Endodermal cell (in vitro differentiated cells): ENCODE measurements at places on chromosomes 3 and 15.
A peak's percentile ranks its signal among the peaks of the same experiment; 100 is the strongest.

- DNase-seq, result no peak
These were observed 344.0 kb upstream of the RARB start for GRCh38 chr3:25084016-25084415.

GRCh38 chr15:44033894-44034293, 161.2 kb downstream of the FRMD5 start:
- DNase-seq, result no peak

DNA sequence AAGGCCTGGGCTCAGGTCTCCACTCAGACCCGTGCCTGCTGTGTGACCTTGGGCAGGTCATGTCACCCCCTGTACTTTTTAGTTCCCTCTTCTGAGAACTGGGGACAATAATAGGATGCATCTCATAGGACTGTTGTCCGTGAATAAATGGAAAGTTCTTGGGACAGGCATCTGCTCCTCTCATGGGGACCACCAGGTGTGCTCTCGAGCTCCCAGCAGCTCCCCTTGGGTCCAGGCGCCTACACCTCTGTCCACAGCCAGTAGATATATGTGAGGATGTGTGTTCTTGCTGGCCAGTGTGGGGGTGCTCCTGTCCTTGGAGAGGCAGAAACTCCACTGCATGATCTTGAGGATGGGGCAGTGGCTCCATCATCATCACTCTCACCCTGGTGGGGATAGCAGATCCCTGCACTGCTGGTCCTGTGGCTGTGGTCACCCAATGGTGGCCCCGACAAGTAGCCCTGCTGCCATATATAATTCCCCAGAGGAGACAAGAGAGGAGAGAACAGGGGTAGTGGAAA, 257.6 kb upstream of the TLE3 start:
- DNase-seq, result peak; percentile 50

DNA sequence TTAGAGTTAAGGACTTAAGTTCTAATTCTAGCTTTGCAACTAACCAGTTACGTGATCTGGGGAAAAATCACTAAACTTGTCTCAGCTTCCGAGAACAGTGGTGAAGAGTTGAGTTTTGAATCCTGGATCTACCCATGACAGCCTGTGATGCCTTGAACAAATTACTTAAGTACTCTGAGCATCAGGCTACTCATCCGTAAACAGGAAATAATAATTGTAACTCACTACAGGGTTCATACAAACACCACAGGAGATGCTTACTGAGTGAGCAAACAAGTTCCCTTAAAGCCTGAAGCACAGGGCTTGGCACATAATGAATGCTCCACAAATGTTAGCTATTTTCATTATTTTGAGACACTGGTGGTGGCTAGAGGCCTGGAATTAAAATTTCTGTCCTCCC, 158.8 kb downstream of the ERC2 start:
- no peak for DNase-seq

GRCh38 chr3:31422237-31422636, 110.5 kb upstream of the STT3B start:
- DNase-seq, result no peak

DNA sequence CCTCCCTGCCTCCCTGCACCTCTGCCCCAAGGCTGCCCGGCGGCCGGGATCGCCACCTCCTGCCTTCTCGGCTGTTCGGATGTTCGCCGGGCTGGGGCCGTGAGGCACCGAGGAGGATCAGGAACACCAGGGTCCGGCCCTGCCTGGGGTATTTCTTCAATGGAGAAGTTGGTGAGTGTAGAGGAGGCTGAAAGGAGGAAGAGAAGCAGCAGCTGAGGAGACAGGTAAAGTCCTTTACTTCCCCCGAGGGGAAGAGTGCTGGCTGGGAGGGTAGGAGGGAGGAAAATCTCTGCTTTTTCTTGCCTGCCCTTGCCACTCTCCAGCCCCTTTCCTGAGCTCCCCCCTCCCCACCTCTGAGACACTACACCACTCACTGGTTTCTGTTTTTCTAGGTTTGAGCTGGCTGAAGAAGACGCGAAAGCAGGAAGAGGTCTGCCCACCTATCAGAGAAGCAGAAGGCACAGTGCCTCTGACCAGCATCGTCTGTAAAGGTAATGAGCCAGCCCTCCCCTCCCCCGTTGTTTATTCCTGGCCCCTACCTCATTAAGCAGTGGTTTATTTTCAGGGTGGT, 519 bp downstream of the ASB7 start:
- peak; percentile 84 for DNase-seq

DNA sequence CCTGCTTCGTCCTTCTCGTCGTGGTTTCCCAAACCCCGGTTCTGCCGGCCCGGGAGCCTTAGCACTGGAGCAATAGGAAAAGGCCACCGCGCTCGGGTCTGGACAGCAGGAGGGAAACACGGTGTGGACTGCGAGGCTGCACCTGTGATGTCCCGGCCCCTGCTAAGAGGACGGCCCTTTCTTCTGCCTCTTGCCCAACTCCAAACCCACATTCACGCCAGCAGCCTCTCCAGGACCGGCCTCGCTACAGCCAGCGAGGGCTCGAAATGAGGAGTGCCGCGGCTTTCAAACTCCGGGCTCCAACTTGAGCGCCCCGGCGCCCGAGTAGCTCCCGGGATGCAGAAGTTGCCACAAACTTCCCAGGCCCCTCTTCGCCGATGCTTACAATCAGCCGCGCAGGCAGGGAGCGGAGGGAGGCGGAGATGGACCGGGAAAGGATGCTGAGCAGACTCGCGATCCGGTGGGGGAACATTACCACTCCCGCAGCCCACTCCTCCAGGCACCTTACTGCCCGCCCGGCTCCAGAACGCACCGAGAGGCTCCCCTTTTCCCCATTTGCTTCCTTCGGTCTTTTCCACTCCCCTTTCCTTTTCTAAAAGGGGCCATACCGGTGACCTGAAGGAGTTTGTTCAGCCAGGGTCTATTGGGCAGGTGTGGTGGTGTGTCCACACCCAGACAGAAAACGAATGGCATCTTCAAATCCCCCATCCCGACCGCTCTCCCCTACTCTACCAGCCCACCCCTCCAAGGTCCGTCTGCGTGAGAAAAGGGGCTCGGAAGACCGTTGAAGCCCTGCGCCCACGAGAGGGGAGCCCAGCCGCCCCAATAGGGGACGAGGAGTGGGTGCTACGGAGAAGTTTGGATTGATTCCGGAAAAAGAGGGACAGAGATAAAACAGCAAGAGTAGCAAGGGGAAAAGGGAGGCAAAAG, 18.8 kb upstream of the SATB1 start:
- peak; percentile 85 for DNase-seq

GRCh38 chr3:4426782-4427344, 40.2 kb downstream of the SUMF1 start:
- DNase-seq, result no peak

GRCh38 chr15:94352636-94353487, 121.5 kb downstream of the MCTP2 start:
- no peak for DNase-seq

GRCh38 chr15:76060118-76060989, 569 bp downstream of the TMEM266 start:
- no peak for DNase-seq

GRCh38 chr3:190124067-190124466, 3.4 kb upstream of the P3H2 start:
- no peak for DNase-seq

GRCh38 chr3:161337311-161337710, 34.0 kb downstream of the SPTSSB start:
- DNase-seq, result no peak

- peak; percentile 87 for DNase-seq
These were observed 84.3 kb upstream of the TNFSF10 start for GRCh38 chr3:172607305-172608121.

- peak; percentile 51 for DNase-seq
These were observed 8.3 kb upstream of the ANKDD1A start for GRCh38 chr15:64903326-64903950.

DNA sequence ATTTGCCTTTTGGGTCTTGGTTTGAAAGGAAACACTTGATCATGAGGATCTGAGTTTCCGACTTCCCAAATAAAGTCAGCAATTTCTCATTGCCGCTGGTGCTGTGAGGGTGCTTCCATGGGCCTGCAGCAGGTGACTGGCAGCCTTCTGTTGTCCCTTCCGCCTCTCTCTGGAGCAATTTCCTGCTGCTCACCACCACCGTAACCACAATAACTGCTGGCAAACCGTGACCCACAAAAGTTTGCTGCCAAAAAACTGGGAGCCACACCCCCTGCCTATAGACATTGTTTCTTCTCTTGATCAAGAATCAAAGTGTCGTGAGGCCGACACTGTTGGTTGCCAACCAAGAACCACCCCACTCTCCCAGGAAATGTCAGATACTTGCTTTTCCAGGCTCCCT, 164.0 kb downstream of the NR2F2 start:
- no peak for DNase-seq

- DNase-seq, result no peak
These were observed 326.7 kb upstream of the THBS1 start for GRCh38 chr15:39254181-39254580.

DNA sequence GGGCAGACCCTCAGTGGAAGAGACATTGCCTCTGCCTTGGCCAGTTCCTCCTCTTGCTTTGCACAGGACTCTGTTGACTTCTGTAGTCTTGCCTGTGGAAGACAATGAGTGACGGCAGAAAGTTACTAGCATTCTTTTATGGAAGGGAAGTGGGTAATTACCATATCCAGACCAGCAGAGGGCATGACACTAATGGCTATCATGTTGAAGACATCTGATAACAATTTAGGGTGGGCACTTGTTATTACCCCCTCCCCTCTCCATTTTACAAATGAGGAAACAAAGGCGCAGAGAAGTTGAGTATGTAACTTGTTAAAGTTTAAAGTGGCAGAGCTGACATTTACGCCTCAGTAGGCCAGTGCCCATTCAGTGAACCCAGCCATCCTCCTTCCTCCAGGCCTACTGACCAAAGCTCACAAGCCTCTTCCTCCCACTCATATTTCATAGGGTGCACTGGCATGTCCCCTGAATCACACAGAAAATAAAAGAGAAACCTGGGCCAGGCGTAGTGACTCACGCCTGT, 48.2 kb upstream of the FMN1 start:
- DNase-seq, result peak; percentile 58

DNA sequence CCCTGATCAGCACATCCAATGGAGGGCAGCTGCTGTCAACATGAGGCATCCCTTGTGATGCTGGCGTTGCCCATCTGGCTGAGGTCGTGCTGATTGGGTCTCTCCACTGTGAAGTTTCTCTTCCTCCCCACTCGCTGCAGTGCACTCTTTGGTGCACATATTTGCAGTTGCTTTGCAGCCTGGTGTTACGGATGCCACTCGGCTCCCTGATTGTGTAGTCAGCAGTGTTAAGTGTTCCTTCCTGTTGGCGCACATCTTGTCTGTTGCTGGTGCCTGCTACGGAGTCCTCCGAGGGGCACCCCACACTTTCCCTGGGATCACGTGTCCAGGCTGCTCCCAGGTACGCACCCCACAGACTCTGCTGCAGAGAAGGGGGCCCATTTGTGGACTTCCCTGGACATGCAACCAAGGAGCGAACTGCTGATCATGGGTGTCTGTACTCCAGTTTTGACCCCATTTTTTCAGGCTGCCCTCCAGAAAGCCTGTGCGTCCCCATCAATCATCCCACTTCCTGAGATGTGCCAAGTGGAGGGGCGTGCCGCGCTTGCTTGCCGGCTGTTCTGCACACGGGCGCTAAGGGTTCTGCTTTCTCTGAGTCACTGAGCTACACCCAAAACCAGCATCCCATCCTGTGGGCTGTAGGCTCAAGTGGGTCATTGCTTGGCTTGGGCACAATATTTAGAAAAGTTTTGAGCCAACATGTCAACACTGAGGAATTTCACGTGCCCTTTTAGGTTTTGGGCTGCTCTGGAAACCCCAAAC, 98.6 kb downstream of the FBLN2 start:
- no peak for DNase-seq

DNA sequence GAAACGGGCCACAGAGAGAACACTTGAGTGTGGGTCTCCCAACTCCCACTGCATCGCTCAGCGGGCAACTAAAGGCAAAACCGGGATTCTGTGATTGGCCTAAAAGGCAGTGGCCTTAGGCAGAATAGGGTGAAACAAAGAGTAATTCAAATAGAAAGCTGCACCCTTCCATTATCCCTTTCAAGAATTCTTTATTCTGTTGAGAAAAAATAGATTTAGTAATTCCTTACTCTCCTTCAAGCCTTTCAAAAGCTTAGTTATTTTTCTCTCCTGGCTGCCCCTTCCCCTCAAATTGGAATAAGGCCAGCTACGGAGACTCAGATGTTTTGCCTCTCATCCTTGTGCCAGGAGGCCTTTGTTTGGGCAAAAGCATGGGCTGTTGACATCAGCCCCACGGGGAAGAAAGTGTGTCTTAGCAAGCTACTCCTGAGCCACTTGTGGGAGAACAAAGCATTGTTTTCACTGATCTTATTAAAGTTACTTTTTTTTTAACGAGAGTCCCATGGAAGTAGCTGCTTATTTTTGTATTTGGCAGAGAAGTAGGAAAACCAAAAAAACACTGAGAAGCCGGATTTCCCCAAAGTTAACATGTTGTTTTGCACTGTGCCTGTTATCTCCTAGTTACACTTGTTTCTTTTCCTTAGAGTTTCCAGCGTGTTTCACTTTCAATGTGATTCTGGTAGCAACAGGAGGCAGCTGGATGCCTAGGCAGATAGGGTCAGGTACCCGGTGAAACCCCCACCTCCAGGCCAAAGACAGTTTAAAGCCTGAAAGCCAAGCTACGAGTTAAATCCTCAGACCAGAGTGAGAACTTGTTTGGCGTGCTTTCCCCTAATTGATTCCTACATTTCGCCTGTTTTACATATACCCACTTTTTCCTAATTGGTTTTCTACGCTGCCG, 2.2 kb downstream of the ST6GAL1 start:
- DNase-seq, result no peak

- peak; percentile 57 for DNase-seq
These were observed 60.3 kb downstream of the RGMA start for GRCh38 chr15:93028632-93029213.

GRCh38 chr15:25451501-25451900, 12.7 kb upstream of the UBE3A start:
- no peak for DNase-seq

GRCh38 chr3:37984051-37984450, 6.5 kb upstream of the VILL start:
- DNase-seq, result peak; percentile 16

DNA sequence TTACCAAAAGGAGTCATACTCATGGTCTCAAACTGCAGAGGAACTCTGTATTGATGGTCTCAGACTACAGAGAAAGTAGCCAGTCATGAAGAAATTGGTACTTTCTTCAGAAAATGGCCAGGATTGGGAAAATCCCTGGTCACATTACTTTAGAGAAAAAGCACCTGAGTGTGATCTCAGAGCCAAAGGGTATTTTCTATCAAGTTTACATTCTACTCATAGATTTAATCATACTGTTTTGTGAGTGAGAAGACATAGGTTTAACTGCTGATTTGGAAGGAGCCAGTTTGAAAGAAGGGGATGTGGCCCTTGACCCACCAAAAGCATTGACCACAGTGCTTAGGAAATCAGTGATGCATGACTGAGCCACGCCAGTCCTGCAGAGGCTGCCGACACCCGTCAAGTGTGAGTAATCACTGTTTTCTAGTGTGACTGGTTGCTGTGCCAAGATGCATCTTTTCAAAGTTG, 203.6 kb downstream of the AKAP13 start:
- DNase-seq, result no peak

GRCh38 chr3:9700536-9700935, 3.1 kb upstream of the CPNE9 start:
- DNase-seq, result no peak

GRCh38 chr15:51267703-51268083, 70.7 kb downstream of the CYP19A1 start:
- peak; percentile 66 for DNase-seq
